AML-193 (cell line): ENCODE measurements at places on chromosomes 1 and 21.

DNA sequence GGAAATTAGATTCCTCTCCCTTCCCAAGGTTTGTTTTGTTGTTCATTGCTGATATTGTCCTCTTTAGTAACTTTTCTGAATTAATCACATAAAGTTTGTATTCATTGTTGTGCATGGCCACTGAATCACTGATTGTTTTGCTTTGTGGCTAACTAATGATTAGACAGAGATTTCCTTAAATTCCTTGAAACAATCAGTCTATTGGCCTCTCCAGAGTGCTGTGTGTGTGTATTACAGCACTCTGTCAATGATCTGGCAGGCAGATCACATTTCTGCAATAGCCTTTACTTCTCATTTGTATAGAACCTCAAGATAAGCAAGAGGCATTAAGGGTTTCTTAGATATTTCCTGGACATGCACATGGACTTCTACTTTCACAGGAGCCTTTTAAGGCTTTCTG, 78.6 kb downstream of the DUSP10 start:
- DNase-seq = no peak

GRCh38 chr1:57578680-57579079, 154.8 kb upstream of the DAB1 start:
- no peak for DNase-seq

DNA sequence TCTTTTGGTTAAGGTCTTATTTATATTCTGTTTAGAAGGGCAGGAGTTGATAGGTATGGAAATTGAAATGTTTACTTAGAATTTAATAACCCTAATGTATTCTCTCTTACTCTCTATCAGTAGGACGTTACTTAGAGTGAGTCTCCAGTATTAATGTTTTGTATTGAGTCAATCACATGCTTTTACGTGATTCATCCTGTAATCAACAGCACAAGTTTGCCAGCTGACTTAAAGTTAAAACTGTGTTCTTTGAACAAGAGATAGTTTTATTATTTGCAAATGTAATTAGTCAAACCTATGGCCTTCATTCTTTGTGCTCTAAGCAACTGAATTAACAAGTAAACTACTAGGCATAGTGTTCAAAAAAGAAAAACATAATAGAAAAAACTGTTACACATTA, 57.3 kb downstream of the PKN2 start:
- no peak for DNase-seq

- no peak for DNase-seq
These were observed 108.5 kb upstream of the SERTAD4 start for GRCh38 chr1:210123924-210124589.

GRCh38 chr1:3127738-3128137, 58.7 kb downstream of the PRDM16 start:
- DNase-seq = no peak

DNA sequence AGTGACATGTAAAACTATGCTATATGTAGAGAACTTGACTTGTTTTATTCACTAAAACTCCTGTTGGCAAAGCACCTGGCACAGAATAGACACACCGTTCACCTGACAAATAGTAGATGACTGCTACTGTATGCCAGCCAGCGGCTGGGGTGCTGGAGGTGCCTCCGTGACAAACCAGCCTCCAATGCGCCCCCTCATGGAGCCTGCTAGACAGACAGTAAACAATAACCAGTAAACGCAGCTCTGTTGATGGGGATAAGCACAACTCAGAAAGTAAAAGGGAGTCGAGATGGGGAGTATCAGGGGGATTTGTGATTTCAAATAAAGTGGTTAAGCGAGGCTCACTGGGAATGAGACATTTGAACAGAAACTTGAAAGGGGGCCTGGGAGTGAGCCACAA, 107.2 kb downstream of the PRDM2 start:
- no peak for DNase-seq

- DNase-seq = no peak
These were observed 1.4 kb downstream of the MAP1LC3C start for GRCh38 chr1:241997401-241997998.
